ENCODE measurements at places on chromosomes 5 and 9.

- DNase-seq: peak; percentile 26
Observed at GRCh38 chr5:141512390-141512910, 23.6 kb downstream of the PCDHGC5 start.

GRCh38 chr5:79236970-79237739, 1.2 kb downstream of the JMY start:
- DNase-seq: peak; percentile 8

DNA sequence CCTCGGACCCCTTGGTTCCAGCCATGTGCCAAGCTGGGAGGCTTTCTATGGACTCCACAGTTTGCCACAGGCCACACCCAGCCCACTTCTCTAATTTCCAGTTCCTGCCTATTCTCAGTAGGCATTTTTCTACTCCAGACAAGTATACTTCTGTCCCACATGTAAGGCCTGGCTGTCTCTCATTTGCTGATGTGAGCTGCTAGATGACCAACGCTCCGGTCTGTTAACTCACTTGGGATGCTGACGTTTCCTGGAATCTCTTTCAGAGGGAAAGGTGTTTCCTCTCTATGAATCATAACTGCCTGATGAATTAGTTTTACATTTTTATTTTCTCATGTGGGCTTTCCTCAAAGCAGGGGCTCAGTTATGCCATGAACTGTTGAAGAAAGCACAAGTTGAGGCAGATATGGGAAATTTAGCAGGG, 36.3 kb downstream of the ERGIC1 start:
- DNase-seq: no peak

DNA sequence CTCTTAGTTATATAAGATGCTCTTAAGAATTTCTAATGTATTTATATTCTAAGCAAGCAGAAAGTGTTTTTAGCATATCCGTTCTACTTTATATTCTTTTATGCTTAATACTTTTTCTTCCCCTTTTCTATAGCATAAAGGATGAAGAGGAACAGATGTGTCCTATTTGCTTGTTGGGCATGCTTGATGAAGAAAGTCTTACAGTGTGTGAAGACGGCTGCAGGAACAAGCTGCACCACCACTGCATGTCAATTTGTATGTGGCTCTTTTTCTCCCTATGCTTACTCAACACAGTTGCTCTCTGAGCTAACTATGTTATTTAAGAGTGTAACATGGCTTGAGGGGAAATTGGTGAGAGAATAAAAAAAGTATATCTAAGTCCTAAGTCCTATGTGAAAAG, 37.6 kb upstream of the SETD9 start:
- no peak for DNase-seq

DNA sequence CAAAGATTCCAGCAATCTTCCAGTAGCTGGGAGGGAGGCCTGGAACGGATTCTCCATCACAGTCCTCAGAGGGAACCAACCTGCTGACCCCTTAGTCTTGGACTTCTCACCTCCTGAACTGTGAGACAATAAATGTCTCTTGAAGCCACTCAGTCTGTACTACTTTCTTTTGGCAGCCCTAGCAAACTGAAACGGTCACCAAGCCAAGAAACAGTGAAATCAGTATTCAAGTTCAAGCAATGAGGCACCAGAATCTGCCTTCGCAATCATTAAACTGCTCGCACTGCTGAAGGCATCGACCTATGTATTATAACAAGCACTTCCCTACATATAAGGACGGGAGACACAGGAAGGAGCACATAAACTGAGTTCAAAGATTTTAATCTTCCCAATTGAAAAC, 120.6 kb upstream of the PUM3 start:
- DNase-seq: no peak
